Stimulated activated CD4-positive, alpha-beta T cell treated with anti-CD3 and anti-CD28 coated beads, Interleukin-4, amount 100 ng/mL, for 24 hours (primary cell): ENCODE measurements at places on chromosomes 7 and 10.

DNA sequence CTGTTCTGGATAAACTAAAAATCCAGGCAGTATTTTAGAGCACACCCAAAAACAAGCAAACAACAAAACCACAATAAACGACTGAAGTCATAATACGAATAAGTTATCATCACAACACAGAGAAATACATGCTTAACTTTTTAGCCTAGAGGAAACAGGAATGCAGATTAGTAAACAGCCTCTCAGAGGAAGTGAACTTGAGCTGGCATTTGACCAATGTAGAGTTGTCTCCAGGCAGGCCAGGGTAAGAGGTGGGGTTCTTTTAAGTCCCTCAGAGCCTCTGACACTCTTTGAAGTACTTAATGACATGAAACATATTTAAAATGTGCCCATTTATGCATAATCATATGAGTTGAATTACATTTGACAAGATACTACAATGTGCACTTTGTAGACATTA is 43.3 kb upstream of the PLXDC2 start:
- DNase-seq: no peak

GRCh38 chr7:79590916-79591623 is 137.6 kb upstream of the MAGI2 start:
- DNase-seq: no peak

- no peak for DNase-seq
Measured at GRCh38 chr7:129721068-129721467, 109.5 kb downstream of the NRF1 start.

DNA sequence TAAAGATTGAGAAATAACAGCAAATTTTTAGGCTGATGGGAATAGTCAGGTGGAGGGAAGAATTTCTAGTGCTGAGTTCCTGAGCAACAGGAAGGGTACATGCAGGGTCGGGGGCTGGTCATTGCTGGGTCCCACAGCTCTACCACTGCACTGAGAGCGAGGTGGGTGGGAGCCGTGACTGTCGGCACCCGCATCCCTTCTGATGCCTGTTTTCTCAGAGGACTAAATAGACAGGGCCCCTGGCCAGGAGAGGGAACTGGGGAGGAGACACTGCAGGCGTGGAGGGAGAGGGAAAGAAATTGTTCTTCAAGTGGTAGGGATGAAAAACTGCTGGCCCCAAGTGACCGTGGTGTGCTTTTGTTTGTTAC is 7.3 kb downstream of the GTPBP4 start:
- DNase-seq: no peak

DNA sequence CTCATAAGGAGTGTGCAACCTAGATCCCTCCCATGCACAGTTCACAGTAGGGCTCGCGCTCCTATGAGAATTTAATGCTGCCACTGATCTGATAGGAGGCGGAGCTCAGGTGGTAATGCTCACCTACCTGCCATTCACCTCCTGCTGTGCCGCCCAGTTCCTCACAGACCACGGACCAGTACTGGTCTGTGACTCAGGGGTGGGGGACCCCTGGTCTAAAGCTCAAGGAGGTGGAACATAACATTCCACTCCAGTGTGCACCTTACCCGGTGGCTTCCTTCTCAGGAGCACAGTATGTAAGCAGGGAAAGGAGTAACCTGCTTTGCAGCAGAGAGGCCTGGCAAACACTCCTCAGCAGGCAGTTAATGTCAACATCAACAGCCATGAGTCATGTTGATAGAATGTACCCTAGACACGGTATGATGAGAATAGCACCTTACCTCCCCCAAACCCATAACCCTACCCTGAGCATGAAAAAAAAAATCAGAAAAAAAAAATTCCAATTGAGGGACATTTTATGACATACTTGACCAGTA is 273.5 kb downstream of the FGFR2 start:
- no peak for DNase-seq
